GM04504 (cell line): ENCODE measurements at places on chromosomes 2 and 18.

GRCh38 chr2:119234021-119235019 is 10.7 kb downstream of the STEAP3 start:
- DNase-seq: no peak

- DNase-seq: no peak
These were observed 5.5 kb upstream of the SFT2D3 start for GRCh38 chr2:127695491-127696472.

DNA sequence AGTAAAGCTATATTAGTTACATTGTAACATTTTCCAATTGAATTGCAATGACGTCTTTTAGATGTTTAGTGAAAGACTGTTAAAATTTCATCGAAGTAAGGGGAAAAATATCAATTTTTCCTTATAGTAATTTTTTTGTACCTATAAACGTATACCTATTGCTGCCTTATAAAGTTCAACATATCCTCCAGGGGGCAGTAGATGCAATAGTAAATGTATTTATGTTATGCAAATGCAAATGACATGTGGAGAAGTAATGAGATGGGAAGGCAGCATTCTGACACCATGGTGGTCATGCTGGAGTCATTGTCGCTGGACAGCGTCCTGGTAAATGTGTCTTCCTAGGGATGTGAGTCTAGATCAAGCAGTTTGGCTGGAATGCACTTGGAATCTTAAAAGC is 38.7 kb downstream of the MSTN start:
- DNase-seq: peak; percentile 4

DNA sequence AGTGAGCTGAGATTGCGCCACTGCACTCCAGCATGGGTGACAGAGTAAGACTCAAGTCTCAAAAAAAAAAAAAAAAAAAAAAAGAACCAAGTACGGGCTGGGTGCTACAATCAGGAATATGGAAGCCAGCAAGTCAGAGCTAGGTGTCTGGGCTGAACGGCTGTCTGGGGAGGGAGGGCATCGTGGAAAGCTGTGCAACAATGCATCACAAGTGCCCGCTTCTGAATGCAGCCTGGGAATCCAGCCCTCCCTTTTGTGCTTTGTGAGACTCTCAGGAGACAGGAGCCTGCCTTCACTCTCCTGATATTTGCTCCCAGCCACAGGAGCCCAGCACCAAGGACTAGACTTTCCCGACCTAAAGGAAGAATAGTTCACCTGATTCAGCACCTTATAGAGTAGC is 124.9 kb upstream of the SMAD2 start:
- DNase-seq: no peak

DNA sequence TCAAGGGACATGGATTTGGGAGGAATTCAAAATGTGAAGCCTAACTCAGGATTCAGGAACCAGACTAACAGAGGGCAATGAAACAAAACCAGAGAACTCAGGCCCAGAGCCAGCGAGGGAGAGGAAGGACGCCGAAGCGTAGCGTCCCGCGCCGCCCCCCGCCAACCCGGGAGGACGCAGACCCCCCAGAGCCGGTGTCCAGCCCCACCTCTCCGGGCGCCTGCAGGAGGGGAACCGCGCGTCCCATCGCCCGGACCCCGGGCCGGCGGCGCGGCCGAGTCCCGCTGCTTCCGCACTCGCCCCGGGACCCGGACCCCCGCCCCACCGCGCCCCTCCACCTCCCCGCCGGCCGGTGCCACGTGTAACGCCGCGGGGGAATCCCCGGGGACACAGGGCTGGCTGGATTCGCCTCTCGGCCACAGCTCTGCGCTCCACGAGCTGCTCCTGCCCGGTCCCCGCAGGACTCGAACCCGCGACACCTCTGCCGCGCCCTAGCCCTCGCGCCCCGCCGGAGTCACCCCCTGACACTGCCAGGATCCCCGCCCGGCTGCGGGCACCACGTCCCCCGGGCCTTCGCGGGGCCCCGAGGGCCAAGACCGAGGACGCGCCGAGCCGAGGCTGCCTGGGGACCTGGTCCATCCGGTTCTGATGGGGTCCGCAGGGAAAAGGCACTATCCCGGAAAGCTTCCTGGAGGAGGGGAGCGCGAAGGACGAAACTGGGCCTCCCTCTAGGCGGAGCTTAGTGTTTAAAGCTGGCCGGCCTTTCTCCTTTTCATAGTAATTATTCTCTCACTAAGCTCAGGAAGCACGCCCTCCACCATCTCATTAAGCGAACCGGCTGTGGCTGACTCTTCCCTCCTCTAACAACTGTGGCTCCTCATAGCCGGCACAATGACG is 40.4 kb upstream of the FAM124B start:
- DNase-seq: no peak
